NCI-H526 treated with DMSO at 0.1 percent for 48 hours (cell line): ENCODE measurements at places on chromosomes 12 and 14.

GRCh38 chr12:68497702-68498101 lies 113.0 kb upstream of the RAP1B start:
- DNase-seq, result no peak

DNA sequence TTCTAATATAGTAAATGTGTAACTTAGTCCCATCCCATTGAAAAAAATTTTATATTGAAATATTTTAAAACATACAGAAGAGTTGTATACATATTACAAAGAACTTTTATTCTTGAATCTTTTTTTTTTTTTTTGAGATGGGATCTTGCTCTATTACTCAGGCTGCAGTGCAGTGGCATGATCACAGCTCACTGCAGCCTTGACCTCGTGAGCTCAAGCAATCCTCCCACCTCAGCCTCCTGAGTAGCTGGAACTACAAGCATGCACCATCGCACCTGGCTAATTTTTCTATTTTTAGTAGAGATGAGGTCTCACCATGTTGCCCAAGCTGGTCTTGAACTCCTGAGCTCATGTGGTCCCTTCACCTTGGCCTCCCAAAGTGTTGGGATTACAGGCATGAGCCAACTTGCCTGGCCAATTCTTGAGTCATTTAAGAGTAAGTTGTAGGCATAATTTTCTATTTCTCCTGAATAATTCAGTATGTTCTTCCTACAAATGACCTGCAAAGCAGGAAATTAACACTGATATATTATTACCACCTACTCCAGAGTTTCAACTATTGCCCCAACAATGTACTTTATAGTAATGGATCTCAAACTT lies 153.0 kb upstream of the BMP4 start:
- no peak for DNase-seq

DNA sequence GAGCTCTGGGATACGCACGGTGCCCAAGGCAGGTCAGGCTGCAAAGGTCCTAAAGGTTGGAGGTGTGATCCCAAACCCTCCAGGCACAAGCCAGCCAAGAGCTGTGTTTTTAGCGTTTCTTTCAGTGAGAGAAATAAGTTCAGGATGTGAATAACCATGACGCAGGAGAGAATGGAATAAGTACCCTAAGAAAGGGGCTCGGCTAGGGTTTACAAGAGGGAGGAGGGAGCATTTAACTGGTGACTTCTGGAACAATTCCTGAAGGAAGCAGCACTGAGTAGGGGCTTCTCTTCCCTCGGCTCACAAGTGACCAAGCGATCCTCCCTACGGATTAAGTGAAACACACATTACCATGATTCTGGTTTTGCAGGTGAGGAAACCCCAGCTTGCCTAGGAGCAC lies 29.4 kb downstream of the SSH1 start:
- DNase-seq, result no peak

DNA sequence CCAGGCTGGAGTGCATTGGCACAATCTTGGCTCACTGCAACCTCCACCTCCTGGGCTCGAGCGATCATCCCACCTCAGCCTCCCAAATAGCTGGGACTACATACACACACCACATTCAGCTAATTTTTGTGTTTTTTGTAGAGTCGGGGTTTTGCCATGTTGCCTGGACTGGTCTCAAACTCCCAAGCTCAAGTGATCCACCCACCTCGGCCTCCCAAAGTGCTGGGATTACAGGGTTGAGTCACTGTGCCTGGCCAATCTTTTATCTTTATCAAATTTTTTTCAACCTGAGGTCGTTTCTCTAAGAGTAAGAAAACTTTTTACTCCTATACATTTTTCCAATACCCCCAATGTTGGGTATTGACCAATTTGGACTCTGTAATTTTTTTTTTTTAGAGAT lies 40.0 kb upstream of the NAP1L1 start:
- DNase-seq, result no peak

GRCh38 chr14:95464103-95464502 lies 52.3 kb downstream of the SYNE3 start:
- DNase-seq, result peak; percentile 39

- peak; percentile 5 for DNase-seq
Measured at GRCh38 chr12:7142056-7142644, 12.0 kb downstream of the CLSTN3 start.
